Activated naive CD8-positive, alpha-beta T cell treated with anti-CD3 and anti-CD28 coated beads for 36 hours (primary cell): ENCODE measurements at places on chromosomes 1 and 21. TPM values are rescaled to one million over a fixed set of nuclear protein-coding genes. Genes with fewer than 3 reads are reported as not detected.

DNA sequence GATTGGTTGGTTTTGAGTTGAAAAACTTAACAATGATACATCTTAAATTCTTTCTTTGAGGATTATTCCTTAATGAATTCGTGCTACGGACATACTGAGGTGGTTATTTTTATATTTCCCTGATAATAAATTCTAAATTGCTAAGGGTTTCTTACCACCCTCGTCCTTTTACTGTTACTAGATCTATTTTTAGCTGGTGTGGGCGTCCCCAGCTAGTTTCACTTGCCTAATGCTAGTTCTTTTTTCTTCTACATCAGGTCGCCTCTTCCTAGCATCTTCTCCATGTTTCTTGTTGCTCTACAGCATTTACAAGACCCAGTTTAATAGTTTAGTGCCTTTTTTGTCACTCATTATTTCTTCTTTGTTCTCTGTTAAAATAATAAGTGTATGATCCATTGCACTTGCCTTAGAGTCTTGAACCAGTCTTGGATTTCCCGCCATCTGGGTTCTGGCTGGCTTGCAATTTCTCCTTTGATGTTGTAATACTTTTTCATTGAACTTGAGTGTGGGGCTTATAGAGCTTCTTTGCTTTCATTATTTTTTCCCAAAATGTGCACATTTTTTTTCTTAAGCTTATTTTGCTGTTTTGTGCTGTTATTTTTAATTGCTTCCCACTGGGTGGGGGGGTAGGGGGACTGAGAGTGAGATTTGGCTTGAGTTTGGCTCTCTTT, 677 bp upstream of the HSD11B1 start:
- no peak for DNase-seq

DNA sequence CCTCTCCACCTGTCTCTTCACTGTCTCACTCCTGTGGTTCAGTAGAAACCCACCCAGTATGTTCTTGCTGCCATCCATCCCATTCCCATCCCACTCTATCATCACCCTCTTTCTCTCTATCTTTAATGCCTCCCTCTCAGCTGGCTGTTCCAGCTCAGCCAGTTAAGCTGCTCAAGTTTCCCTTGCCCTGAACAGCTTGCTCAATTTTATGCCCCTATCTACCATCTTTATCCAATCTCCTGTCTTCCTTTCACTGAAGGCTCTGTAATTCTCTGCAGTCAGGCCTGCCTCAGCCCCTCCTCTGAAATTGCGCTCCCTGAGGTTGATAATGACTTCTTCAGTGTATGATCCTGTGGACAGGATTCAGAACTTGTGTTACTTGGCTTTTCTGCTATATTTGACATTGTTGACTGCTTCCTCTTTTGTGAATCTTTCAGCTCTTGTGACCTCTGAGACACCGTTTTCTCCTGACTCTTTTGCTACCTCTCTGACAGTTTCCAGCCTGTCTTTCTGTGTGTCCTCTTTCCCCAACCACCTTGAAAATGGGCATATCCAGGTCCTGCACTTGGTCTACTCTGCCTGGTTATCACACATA, 13.9 kb upstream of the BCAR3 start:
- DNase-seq: no peak

DNA sequence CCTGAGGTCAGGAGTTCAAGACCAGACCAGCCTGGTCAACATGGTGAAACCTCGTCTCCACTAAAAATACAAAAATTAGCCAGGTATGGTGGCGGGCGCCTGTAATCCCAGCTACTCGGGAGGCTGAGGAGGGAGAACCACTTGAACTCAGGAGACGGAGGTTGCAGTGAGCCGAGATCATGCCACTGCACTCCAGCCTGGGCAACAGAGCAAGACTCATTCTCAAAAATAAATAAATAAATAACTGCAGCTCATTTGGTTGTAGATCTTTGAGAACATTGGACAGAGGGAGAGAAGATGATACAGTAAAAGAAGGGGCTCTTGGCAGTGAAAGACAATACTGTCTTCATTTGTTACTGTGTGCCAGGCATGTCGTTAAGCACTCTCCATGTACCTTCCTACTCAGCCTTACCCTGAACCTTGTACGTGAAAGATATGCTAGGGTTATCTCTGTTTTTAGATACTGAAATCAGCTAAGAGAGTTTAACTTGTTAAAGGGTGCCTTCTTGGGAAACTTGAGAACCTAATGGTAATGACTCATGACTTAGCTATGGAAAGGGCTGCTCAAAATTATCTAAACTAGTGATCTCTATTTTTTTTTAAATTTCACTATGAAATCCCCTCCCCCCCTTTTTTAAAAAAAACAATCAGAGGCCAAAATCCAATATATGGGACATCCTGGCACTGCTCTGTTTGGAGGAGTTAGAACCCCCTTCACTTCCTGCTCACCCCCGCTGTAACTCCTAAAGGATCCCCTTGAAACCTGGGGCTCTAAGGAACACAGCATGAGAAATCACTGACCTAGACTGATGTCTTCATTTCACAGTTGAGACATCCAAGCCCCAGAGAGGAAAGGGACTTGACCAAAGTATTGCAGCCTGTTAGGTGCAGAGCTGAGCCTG, 6.8 kb upstream of the KPNA6 start:
- no peak for DNase-seq

The KCNJ9 gene
- 0.04 TPM for total RNA-seq
